Left cardiac atrium (tissue), 4 donors: ENCODE measurements at places on chromosomes 5 and 9. TPM values are rescaled to one million over a fixed set of nuclear protein-coding genes. Genes with fewer than 3 reads are reported as not detected.

MTAP gene
- total RNA-seq = 19.6 TPM

PNPLA7 gene
- total RNA-seq = 5.8 TPM

TIMD4 gene
- 1.5 TPM for total RNA-seq

SPATA9 gene
- 0.21 TPM for total RNA-seq

PLCXD3 gene
- 39.6 TPM for total RNA-seq

TUBB4B gene
- total RNA-seq = 437 TPM

PCDHGA10 gene
- 3.3 TPM for total RNA-seq

PCDHGB7 gene
- 7.6 TPM for total RNA-seq

OTULIN gene
- 20.1 TPM for total RNA-seq

FCN1 gene
- 5.7 TPM for total RNA-seq

CTSV gene
- 0.21 TPM for total RNA-seq
